ENCODE measurements at places on chromosomes 13 and 19. TPM values are rescaled to one million over a fixed set of nuclear protein-coding genes. Genes with fewer than 3 reads are reported as not detected.

- no peak for DNase-seq
Measured at GRCh38 chr13:32446220-32446619, 18.3 kb upstream of the N4BP2L1 start.

Gene KLK3
- total RNA-seq = not detected

DNA sequence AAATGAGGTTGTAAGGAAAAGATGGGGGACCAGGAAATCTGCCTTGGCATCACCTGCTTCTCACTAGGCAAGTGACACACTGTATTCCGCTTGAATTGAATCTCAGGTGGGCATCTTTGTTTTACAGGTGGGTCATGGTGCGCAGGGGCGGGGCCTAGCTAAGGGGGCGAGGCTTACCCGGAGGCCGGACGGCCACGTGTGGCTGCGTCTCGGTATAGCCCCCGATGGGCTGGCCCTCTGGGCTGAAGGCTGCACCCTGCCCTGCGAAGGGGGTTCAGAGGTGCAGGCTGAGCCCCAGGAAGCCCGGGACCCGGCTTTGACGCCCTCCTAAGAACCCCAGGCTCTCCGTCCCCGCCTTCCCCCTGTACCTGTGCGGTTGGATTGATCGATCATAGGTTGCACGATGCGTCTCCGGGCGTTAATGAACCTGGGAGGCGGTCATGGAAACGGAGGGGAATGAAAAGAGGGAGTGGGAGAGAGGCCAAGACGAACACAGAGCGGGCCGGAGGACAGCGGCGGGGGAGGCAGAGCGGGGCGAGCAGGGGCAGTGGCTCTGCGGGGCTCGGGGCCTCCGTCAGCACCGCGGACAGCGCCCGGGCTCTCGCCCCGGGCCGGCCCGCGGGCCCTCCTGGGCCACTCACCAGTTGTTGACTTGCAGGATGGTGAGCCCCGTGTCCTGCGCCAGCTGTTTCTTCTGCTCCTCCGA, 12.5 kb downstream of the MEIS3 start:
- DNase-seq = peak; percentile 63

GRCh38 chr19:36527873-36528193, 238 bp downstream of the ZNF260 start:
- DNase-seq = no peak

GRCh38 chr19:45798995-45799517, 6.4 kb upstream of the DMWD start:
- peak; percentile 74 for DNase-seq

- DNase-seq = no peak
Measured at GRCh38 chr13:29589967-29590366, 5.5 kb downstream of the SLC7A1 start.

Measured in K562 (cell line).